Progenitor cell of endocrine pancreas (in vitro differentiated cells): ENCODE measurements at places on chromosomes 13 and 19.

DNA sequence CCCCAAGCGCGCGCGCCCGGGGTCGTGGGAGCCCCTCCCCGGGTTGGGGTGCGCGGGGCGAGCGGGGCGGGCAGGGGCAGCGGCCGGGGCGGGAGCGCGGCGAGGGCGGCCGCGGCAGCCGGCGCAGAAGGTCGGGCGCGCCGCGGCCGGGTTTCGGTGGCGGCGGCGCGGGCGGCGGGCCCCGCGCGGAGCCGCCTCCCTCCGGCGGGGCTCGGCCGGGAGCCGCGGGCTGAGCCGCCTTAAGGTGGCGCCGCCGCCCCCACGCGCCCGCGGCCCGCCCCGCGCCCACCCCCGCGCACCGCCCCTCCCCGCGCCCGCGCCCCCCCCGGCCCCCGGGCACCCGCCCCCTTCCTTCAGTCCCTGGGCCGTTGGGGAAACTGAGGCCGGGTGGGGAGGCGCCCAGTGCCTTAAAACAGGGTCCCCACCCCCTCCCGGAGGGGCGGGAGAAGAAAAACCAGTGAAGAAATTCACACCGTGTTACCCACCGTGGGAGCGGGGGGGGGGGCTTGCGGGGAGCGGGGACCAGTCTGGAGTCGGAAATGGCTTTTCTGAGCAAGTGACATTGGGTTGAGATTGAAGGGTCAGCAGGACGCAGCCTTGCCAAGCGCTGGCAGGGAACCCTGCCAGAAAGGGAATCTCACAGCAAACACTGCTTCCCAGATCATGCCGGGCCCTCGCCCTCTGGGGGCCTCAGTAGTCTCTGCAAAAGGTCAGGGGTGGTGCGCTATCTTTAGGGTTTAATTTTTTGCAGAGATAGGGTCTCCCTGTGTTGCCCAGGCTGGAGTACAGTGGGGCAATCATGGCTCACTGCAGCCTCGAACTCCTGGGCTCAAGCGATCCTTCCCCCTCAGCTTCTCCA is at the start of gene TLE2:
Gene TLE2, minus strand, starts transcription at position 216 of the 859 bp plus-strand sequence. CDS start 376 bp downstream, outside the sequence.
- no peak for DNase-seq

DNA sequence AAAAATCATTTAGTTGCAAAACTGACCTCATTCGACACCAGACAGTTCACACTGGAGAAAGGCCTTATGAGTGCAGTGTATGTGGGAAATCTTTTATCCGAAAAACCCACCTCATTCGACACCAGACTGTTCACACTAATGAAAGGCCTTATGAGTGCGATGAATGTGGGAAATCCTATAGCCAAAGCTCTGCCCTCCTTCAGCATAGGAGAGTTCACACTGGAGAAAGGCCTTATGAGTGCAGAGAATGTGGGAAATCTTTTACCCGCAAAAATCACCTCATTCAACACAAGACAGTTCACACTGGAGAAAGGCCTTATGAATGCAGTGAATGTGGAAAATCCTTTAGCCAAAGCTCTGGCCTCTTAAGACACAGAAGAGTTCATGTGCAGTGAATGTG is 7.1 kb upstream of the ZNF134 start:
- no peak for DNase-seq

- no peak for DNase-seq
Measured at GRCh38 chr19:38833092-38833425, 1.5 kb upstream of the ECH1 start.

DNA sequence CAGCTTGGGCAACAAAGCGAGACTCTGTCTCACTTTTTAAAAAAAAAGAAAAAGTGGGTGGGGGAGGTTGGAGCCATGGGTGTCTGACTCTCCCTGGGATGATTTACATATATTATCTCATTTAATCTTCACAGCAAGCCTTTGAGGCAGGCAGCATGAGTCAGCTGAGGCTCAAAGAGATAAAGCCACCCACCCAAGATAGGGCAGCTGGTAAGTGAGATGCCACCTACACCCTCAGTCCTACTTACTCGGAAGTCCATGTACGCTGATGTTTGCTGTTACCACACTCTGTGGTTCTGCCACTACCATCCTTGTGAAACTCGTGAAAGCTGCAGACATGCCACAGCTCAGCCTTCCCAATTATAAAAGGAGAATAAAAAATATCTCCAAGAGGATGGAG is 142.0 kb upstream of the TSHZ3 start:
- DNase-seq, result no peak

DNA sequence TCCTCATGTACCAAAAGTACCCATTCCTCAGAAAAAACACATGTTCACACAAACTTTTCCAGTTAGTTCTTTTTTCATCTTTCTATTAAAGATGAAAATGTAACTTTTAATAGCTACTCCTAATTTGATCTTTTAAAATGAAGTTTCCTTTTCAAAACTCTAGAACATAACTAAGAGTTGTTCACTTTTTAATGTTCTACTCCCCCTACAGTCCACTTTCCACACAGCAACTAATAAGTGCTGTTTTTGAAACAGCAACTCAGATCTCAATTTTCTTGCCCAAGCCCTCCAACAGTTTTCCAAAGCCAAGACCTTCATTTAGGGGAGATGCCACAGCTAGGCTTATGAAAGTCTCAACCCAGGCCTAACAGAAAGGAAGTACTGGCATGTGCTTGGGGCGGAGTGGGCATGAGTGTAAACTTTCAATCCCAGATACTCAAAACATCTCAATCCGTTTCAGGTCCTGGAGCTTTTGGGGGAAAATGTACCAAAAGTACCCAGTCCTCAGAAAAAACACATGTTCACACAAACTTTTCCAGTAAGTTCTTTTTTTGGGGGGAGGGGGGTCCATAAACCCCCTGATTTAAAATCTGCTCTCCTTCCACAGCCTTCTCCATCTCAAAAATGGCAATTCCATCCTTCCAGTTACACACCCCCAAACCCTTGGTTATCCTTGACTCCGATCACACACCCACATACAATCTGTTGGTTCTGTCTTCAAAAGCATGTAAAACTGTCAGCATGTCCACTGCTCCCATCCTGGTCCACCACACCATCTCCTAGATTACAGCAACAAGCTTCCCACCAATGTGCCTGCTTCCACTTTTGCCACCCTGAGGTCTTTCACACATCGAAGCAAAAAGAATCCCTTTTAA is 2.0 kb downstream of the FBL start:
- DNase-seq, result no peak

GRCh38 chr19:30529876-30530275 is 157.7 kb downstream of the ZNF536 start:
- DNase-seq, result no peak

GRCh38 chr13:77345150-77345780 is 18.4 kb upstream of the MYCBP2 start:
- DNase-seq, result no peak

GRCh38 chr19:53328967-53329366 is 4.6 kb upstream of the ZNF845 start:
- no peak for DNase-seq

GRCh38 chr19:15284091-15284490 is 48.2 kb downstream of the BRD4 start:
- no peak for DNase-seq

DNA sequence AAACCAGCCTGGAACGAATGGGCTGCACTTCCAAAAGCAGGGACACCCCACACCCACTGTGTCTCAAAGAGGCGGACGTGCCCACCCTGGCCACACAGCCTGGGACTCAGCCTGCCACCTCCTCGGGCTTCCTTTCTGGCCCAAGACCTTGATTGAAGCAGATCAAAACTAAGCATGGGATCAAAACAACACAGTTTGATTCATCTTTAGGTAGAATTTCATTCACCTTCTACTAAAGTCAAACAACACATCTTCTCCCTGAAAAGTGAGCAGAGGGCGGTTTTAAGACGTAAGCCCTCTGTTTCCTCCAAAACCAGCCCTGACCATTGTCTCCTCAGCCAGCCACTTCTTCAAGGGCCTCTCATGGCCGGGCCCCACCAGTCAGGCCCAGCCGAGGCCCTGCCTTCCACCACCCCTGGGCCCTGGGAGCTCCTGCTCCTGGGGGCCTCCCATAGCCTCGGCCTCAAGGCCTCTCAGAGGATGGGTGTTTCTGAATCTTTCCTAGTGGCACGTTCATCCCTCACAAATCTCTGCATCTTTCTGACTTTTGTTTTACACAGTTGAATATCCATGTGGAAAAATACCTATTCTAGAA is 6.3 kb upstream of the F10 start:
- DNase-seq, result peak; percentile 7

GRCh38 chr19:50546527-50547221 is 21.6 kb downstream of the LRRC4B start:
- DNase-seq, result no peak

- DNase-seq, result no peak
Measured at GRCh38 chr19:48635966-48636858, 967 bp downstream of the DBP start.

- no peak for DNase-seq
Measured at GRCh38 chr13:40189898-40190630, 476.4 kb downstream of the FOXO1 start.

GRCh38 chr19:5966215-5966614 is 11.7 kb downstream of the RANBP3 start:
- no peak for DNase-seq

GRCh38 chr19:10420444-10421239 is at the start of gene PDE4A:
Gene PDE4A (plus strand): TSS chr19:10420538. CDS start chr19:10420765, 227 bp downstream.
- DNase-seq, result no peak

GRCh38 chr19:38699647-38700349 is 44.5 kb downstream of the CAPN12 start:
- no peak for DNase-seq

DNA sequence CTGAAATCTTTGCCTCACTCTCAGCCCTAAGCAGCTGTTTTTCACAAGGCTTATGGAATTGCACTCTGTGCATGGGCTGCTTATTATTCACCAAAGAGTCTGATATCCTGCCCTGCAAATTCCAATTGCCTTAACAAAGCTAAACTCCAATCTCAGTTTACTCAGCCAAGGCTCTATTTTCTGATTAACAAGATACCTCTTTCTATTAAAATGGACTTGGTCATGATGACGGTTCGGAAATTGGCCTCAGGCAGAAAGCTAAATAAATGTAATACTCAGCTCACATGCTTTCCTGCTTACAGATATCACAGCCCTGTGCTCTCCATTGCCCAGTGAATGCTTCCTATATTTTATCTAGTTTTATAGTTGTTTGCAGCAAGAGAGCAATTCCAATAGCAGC is 1270.8 kb downstream of the PCDH9 start:
- DNase-seq, result no peak

- no peak for DNase-seq
Measured at GRCh38 chr19:2376784-2377519, 16.9 kb downstream of the TMPRSS9 start.

DNA sequence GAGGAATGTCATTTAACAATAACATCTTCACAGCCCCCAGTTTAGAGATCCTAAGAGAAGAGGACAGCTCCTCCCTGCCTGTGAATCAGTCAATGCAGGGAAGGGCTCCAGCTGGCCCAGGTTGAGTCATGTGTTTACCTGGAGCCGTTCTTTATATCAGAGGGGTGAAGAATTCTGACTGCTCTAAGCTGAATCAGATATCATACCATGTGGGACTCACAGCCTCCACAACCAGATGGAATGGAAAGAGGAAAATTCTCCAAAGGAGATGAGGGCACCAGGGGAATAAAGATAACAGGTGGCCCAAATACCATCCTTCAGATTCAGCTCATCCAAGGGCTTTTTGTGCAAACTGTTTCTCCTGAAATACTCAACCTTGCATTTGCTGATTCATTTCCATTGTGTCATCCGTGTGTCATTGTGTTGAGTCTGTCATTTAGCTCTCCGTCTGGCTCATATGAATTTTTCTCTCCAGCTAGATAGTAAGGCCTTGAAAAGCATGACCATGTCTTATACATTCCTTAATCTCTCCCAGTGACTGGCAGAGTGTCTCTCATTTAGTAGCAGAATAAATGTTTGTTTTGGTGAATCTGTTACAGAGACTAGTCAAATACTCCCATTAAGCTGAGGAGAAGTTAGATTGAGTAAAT is 217.9 kb downstream of the RFC3 start:
- no peak for DNase-seq

- DNase-seq, result no peak
Measured at GRCh38 chr13:110168999-110169933, 137.7 kb downstream of the COL4A1 start.

DNA sequence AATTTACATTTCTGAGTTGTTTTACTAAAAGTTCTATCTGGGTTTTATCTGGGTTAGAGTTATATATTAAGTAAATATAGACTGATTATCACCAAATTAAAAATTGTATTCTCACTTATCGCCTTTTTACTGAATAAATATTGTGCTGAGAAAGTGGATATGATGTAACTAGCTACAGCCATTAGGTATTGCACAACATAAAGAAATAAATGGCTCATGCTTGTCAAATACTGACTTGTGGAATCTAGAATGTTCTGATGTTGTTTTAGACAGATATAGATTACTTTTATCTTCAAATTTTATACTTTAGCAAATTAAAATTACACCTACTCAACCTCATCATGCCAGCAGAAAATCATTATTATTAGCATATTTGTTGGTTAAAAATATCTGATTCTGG is 1277.1 kb upstream of the MIR17HG start:
- no peak for DNase-seq

DNA sequence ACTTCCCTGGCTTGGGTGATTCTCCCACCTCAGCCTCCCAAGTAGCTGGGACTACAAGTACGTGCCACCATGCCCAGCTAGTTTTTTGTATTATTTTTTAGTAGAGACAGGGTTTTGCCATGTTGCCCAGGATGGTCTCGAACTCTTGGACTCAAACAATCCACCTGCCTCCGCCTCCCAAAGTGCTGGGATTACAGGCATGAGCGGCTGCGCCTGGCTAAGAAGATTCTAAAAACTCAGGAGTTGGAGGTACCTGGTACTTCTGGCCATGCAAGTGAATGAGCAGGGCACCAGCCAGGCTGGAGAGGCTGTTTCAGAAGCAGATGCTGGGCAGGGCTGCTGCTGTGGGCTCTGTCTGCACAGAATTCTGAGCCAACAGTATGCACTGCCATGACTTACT is 6.1 kb downstream of the MZF1 start:
- DNase-seq, result no peak

GRCh38 chr13:100262404-100262803 is 173.5 kb downstream of the PCCA start:
- DNase-seq, result no peak

- DNase-seq, result no peak
Measured at GRCh38 chr13:66774046-66774445, 456.1 kb downstream of the PCDH9 start.

GRCh38 chr19:12944104-12944674 is 1.5 kb upstream of the RAD23A start:
- DNase-seq, result no peak

DNA sequence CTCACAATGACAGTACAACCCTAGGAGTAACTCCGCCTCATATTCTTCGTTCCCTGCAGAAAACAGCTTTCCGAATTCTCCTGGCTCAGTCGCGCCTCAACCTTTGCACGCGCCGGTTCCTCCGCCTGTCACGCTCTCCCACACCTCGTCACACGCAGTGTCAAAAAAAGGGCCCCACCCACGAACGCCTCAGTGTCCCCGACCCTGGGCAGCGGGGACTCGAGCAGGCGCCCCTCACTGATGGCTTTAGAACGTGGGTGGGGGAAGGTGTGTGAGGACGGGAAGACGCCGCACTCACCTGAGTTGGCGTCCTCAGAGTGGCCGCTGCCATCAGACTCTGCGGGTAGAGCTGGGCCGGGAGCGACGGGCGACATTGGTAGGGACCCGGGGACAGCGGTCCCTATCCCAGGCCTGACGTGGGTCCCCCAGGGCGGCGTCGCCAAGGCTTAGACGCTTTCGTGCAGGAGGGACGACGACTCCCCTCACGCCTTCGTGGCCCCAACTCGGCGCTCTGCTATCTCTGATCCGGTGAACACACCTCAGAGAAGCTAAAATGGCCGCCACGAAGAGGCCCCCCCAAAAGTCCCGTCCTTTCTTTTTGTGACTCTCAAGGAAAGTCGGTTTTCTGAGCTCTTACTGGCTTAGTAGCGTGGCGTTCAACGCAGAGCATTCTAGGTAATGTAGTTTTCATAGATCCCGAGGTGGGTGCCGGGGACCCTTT is at the start of gene ZNF154:
Gene ZNF154, minus strand, starts transcription at position 564 of the 721 bp plus-strand sequence. Its CDS starts 233 bp downstream, at position 331.
- peak; percentile 53 for DNase-seq
